ENCODE measurements at places on chromosomes 3 and 15.

- peak; percentile 30 for DNase-seq
Observed at GRCh38 chr15:90683876-90684275, 33.3 kb upstream of the BLM start.

GRCh38 chr3:148077318-148077923 lies 620.3 kb upstream of the AGTR1 start:
- no peak for DNase-seq

- DNase-seq = no peak
Observed at GRCh38 chr3:193711964-193712598, 119.1 kb downstream of the OPA1 start.

DNA sequence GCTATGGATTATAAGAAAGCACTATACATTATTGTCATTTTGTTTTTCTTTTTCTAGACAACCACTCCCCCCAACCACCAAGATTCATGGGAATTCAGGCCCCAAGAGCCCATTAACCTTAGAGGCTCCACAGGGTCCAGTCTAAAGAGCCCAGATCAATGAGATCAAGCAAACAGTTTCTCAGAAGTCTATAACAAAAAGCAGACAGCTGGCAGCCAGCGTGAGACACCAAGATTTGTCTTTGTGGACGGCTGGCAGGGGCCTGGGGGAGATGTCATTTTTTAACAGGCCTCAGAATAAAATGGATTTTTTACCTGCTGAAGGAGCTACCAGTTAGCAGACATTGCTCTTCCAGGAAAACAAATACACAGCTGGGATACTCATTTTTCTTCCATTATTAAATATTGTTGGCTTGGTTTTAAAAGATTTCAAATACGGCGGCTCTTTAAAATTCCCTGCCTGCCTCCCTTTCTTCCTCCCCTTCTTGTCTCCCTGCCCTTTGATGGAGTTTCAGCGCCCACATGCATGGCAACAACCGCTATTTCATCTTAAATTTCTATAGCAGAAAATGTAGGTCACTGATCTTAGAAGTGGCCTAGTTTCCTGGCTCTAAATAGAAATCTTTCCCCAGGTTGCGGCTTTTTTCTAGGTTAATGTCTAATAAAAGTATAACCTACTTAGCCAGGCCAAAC lies 130.6 kb downstream of the FAM174B start:
- DNase-seq = no peak

DNA sequence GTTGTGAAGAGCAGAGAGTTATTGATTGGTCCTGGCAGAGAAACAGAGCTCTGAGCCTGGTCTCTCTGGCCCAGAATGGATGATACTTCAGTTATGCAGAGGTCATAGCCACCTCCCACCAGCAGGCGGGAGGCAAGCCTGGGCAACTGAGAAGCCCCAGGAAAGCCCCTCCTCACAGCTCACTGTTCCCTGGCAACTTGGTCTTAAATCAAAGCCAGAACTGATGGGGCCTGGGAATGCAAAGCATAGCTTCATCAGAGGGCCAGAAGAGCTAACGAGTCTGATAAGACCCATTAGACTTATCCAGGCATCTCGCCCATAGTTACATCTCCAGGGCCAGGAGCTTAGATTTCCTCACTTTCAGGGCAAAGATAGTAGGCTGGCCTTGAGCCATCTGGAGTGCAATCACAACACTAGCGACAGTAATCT lies 5.5 kb upstream of the COLQ start:
- DNase-seq = peak; percentile 88

DNA sequence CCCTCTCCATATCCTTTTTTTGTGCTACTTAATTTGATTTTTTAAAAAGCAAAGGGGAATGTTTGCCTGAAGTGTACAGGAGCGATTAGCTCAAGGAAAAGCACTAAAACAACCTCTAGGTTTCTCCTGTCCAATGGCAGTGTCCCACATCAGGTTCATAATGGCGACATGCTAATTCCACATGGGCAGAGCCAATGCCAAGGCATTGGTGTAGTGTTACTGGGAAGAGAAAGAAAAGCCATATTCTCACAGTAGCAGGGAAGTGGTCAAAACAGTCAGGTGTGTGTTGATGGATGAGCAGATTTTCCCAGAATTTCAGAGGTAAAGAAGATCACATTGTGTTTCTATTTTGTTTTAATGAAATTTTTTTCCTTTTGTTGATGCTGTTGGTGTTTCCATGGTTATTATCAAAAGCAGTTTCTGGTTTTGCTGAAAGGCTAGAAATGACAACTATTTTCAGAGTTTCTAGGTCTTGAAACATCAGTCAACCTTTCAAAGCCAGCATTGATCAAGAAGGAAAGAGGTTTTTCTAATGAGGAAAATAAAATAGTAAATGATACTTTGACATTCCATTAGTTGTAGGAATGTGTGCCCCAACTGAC lies 65.2 kb downstream of the FNDC3B start:
- peak; percentile 43 for DNase-seq

GRCh38 chr15:70669006-70669602 lies 94.3 kb downstream of the UACA start:
- no peak for DNase-seq
